Activated CD4-positive, alpha-beta T cell treated with anti-CD3 and anti-CD28 coated beads, Interleukin-2, amount 50 U/mL, for 4 hours (primary cell): ENCODE measurements at places on chromosomes 1 and 21.

DNA sequence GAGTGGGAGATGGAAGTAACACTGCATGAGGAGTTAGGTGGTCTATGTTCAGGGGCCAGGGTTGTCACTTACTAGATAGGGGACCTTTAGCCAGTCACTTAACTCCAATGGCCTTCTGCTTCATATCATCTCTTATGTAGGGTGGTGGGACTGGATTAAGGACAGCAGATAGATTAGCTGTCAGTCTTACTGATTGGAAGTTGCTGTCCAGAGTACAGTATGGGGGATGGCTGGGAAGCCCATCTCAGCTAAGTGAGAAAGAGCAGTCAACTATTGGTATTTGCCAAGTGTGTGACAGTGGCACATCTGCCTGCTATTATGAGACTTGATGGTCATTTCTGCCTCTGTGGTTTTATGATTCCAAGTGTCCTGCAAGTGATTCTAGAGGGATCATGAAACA, 130.9 kb downstream of the FGGY start:
- DNase-seq, result no peak

DNA sequence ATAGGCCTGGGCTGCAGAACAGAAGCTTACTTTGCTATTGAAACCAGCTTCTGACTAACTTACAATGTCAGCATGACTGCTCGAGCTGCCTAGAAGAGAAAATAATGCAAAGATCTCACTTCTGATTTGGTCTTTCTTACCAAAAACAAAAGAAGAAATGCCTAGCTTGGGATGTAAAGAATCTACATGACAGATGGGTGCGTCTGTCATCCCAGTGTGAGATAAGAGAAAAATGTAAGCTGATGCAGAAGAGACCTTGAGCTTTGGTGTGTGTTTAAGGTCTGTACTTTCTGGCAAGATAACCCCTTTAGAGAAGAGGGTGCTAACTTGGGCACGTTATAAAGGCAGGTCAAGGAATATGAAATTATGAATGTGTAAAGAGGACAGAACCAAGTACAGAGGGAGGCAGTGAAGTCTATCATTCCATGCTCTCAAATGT, 3.6 kb downstream of the FAM20B start:
- no peak for DNase-seq

GRCh38 chr1:40155135-40155534, 6.1 kb upstream of the RLF start:
- DNase-seq, result no peak

- DNase-seq, result no peak
Observed at GRCh38 chr1:95641386-95641785, 407.4 kb downstream of the RWDD3 start.

GRCh38 chr1:61138921-61139774, 56.8 kb downstream of the NFIA start:
- no peak for DNase-seq

DNA sequence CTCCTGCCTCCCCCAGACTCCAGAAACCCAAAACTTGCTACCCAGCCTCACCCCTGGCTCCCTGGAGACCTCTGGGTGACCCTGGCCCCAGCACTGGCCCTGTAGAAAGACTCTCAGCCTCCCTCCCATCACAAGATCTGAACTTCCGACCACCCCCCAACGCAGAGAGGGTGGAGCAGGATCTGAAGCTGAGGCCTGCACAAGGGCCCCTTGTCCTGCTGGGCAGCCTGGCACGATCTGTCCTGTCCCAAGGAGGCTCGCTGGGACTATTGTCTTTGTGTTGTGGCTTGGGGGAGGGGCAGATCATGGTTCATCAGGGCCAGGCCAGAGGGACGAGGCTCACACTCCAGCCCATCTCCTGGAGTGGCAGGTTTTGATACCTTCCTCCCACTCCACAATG, 20.0 kb downstream of the PHLDA3 start:
- no peak for DNase-seq

GRCh38 chr1:248923352-248924338, 17.6 kb downstream of the PGBD2 start:
- no peak for DNase-seq

DNA sequence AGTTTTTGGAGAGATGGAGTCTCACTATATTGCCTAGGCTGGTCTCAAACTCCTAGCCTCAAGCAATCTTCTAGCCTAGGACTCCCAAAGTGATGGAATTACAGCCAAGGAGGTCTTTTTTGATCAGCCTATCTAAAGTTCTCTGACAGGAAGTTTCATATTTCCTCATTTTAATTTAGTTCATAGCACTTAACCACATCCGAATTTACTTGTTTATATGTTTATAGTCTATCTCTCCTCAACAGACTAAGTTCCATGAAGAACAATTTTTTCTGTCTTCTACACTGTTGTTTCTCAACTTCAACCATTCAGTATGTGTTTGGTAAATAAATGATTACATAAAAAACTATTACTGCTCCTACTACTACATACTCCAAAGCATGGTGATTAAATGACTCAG, 47.9 kb downstream of the GON4L start:
- no peak for DNase-seq

- no peak for DNase-seq
Observed at GRCh38 chr21:42518215-42518614, 4.6 kb downstream of the SLC37A1 start.
